ENCODE measurements at places on chromosomes 16 and 17. TPM values are rescaled to one million over a fixed set of nuclear protein-coding genes. Genes with fewer than 3 reads are reported as not detected.

NACA2 gene
- 0.37 TPM for total RNA-seq

RPL23 gene
- 1,273 TPM for total RNA-seq

RHBDF1 gene
- not detected for total RNA-seq

SGCA gene
- 1.0 TPM for total RNA-seq

HIC1 gene
- total RNA-seq = 105 TPM

HOXB2 gene
- total RNA-seq = 38.1 TPM

CLEC3A gene
- total RNA-seq = not detected

CKLF gene
- 270 TPM for total RNA-seq

CX3CL1 gene
- not detected for total RNA-seq

DLX4 gene
- 0.17 TPM for total RNA-seq

ASGR2 gene
- not detected for total RNA-seq

FUS gene
- total RNA-seq = 732 TPM

PRSS27 gene
- 0.88 TPM for total RNA-seq

ZG16 gene
- not detected for total RNA-seq

KRTAP2-1 gene
- not detected for total RNA-seq

GRAP gene
- 28.5 TPM for total RNA-seq

CD300A gene
- total RNA-seq = 50.3 TPM

ZP2 gene
- total RNA-seq = not detected

ASPA gene
- total RNA-seq = not detected

MT1A gene
- not detected for total RNA-seq

C16orf90 gene
- not detected for total RNA-seq

CCT6B gene
- total RNA-seq = 1.1 TPM

CDH5 gene
- total RNA-seq = not detected

DNAAF1 gene
- total RNA-seq = not detected

ERN1 gene
- 139 TPM for total RNA-seq

KRT20 gene
- not detected for total RNA-seq

C16orf74 gene
- total RNA-seq = 0.98 TPM

RNF157 gene
- total RNA-seq = 107 TPM

DYNLRB2 gene
- total RNA-seq = not detected

MSLN gene
- not detected for total RNA-seq

BLTP2 gene
- 162 TPM for total RNA-seq

AGRP gene
- not detected for total RNA-seq

POLDIP2 gene
- 68.3 TPM for total RNA-seq

TSNAXIP1 gene
- 0.32 TPM for total RNA-seq

SEPTIN1 gene
- 355 TPM for total RNA-seq

ARHGDIG gene
- not detected for total RNA-seq

NAA38 gene
- total RNA-seq = 59.9 TPM

SLC38A8 gene
- not detected for total RNA-seq

KRTAP9-8 gene
- not detected for total RNA-seq

CCDC40 gene
- not detected for total RNA-seq

PPP1R27 gene
- total RNA-seq = not detected

NR1D1 gene
- total RNA-seq = 3.7 TPM

NXPH3 gene
- not detected for total RNA-seq

CLEC18A gene
- total RNA-seq = 1.5 TPM

Data from T-helper 1 cell treated with Interleukin-12 subunit alpha and Interleukin-12 subunit beta and Interleukin-4 antibody, amounts not matched to agents 30 ng/mL and 1 ng/mL, for 36 hours (primary cell).